ENCODE measurements at places on chromosomes 13 and 19.

- no peak for DNase-seq
These were observed 145.5 kb downstream of the DLEU7 start for GRCh38 chr13:50697746-50698539.

- DNase-seq = no peak
These were observed 741.2 kb upstream of the PCDH9 start for GRCh38 chr13:67971291-67971690.

DNA sequence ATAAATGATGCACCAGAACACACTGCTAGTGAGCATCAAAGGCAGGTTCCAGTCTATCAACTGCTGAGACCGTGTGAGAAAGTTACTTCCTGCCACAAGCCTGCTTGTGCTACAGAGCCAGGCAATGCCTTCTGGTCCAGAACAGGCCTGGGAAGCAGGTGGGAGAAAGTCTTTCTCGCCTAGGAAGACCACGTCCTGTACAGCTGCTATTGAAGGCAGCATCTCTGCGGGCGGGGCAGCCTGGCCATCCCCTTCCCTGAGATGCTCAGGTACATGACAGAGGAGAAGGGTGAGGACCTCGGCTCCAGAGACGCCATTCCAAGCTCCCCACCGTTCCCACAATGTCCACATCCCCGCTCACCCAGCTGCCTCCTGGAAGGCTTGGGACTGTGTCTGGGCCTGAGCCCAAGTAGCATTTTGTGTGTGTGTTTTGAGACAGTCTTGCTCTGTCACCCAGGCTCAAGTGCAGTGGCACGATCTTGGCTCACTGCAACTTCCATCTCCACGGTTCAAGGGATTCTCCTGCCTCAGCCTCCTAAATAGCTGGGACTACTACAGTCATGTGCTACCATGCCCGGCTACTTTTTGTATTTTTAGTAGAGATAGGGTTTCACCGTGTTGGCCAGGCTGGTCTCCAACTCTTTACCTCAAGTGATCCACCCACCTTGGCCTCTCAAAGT, 3.4 kb downstream of the RFX1 start:
- DNase-seq = no peak

DNA sequence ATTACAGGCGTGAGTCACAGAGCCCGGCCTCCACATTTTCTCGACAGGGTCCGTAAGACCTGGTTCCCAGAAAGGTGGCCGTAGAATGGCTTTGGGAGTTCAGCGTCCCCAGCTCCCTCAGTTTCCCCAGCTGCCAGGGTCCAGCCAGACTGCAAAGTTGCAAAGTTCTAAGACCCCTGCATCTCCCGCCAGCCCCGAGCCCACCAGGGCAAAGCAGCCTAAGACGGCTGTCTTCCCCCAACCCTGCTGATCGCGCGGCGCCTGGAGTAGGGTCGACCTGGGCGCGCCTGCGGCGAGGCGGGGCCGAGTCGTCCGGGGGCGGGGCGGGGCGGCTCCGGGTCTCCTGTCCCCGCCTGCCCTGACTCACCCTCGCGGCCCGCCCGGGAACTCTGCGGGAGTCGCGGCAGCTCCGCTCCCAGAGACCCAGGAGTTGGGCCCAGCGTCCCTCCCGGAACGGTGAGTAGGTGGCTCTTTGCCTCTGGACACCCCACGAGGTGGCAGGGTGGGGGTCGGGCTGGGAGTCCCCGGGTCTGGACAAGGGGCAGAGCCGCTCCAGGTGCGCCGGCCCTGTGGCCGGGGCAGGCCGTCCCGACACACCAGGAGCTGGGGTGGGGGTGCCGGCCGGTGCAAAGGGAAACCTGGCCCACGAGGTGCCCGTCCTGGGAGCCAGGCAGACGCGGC, at the start of gene LRRC8E:
TSS of gene LRRC8E (plus strand) at position 366 of the 681 bp plus-strand sequence. CDS start 7,094 bp downstream, outside the sequence.
- DNase-seq = no peak

DNA sequence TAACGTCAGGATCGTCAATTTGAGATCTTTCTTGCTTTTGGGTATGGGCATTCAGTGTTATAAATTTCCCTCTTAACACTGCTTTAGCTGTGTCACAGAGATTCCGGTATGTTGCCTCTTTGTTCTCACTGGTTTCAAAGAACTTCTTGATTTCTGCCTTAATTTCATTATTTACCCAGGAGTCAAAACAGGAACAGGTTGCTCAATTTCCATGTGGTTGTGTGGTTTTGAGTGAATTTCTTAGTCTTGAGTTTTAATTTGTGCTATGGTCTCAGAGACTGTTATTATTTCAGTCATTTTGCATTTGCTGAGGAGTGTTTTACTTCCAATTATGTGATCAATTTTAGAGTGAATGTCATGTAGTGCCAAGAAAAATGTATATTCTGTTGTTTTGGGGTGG, 153.1 kb downstream of the PCDH17 start:
- DNase-seq = no peak

GRCh38 chr13:42893214-42893671, 98.8 kb downstream of the EPSTI1 start:
- no peak for DNase-seq

DNA sequence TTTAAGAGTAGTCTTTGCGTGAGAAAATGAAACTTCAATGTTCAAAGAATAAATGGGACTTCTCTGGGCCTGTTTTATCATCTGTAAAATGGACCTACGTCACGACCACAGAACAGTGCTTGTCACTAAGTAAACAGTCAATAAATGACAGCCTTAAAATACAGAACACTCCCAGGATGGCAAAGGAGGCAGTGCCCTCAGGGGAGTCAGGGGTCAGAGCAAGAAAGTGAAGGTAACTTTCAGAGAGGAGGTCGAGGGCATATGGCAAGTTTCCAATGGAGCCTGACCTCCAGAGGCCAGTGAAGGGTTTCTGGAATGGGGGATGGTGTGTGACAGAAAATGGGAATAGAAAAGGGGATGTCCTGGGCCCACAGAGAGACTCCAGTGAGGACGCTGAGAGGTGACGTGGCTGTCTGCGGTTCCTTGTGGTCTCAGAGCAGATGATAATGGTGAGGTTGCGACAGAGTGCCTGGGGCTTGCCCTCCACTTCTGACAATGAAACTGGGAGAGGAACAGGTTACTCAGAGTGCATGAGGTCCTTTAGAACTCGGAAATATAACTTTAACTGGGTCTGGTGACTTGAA, 91.8 kb downstream of the UBL3 start:
- DNase-seq = peak; percentile 12

DNA sequence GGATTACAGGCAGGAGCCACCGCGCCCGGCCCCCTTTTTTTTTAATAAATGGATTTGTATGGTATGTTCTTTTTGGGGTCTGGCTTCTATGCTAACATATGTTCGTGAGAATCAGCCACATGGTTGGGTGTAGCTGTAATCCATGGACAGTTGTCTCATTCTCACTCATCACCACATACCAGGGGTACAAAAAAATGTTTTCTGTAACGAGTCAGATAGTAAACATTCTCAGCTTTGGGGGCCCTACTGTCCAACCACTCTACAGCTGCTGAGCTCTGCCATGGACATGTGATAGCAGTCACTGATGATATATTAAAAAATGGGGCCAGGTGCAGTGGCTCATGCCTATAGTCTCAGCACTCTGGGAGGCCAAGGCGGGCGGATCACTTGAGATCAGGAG, 5.1 kb upstream of the RETN start:
- no peak for DNase-seq

- no peak for DNase-seq
These were observed 353.5 kb downstream of the DACH1 start for GRCh38 chr13:71513411-71514033.

GRCh38 chr19:16025108-16026101, 50.9 kb upstream of the TPM4 start:
- no peak for DNase-seq

- DNase-seq = no peak
These were observed 35.6 kb upstream of the NANOS3 start for GRCh38 chr19:13841086-13841961.

DNA sequence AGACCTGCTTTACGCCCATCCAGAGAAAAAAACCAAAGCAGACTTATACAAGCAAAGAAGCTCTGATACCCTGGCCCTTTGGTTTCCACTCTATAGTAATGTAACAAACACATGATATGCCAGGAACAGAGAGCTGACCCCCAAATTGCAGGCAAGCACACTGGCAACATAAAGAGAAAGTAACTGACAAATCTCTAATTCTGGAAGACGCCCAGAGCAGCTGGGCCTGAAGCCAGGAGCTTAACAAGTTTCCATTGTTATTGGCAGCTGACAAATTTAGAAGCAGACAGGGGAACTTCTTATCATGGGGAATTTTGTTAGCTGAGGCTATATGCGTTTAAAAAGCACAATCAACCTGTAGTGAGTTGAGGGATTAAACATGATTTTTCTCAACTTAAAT, 158.0 kb downstream of the DLEU7 start:
- DNase-seq = no peak

- DNase-seq = no peak
These were observed 194.2 kb downstream of the POU4F1 start for GRCh38 chr13:78409172-78409571.

DNA sequence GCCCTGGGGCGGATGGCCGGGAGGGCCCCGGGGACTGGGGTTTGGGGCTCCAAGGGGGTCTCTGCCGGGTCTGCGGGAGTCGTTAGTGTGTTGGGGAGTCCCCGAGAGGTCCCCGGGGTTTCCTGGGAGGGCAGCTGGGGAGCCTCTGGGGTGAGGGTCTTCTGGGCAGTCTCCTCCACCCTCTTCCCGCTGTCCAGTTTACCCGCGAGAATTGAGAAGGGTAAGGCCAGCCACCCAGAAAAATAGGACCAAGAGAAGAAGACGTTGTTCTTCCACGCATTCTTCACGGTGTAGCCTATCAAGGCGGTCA, 1.0 kb upstream of the ETFB start:
- DNase-seq = no peak

DNA sequence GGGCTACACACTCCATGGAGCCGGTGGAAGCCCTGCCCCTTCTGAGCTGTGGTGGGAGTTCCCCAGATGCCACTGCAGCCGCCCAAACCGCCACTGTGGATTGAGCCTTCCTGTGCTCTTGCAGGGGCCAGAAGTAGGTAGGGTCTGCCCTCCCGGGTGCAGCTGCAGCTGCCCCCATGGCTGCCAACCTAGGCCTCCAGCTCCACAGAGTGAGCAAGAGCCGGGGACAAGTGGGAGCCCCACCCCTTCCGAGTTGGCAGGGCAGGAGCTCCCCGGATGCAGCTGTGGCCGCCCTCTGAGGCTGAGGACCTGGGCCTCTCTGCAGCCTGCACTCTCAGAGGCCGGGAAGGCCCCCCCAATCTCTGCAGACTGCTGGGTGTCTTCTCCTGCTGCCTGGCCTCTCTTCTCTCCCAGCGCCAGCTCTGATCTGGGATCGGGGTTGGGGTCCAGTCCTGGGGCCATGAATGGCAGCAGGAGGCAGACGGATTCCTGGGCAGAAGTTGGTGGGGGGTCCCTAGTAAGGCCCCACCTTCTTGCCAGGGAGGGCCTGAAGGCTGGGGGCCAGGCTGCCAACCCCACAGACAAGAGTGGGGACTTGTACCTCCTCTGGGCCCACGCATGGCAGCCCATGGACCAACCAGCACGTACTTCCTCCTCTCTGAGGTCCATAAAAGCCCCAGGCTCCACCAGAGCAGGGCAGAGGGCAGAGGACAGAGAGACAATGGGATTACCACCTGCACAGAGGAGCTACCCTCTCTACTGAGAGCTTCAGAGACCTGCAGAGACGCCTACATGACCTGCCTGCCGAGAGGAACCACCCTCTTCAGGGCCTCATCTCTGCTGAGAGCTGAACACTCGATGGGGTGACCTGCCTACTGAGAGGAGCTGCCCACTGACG, 28.9 kb downstream of the AP2S1 start:
- DNase-seq = peak; percentile 8

DNA sequence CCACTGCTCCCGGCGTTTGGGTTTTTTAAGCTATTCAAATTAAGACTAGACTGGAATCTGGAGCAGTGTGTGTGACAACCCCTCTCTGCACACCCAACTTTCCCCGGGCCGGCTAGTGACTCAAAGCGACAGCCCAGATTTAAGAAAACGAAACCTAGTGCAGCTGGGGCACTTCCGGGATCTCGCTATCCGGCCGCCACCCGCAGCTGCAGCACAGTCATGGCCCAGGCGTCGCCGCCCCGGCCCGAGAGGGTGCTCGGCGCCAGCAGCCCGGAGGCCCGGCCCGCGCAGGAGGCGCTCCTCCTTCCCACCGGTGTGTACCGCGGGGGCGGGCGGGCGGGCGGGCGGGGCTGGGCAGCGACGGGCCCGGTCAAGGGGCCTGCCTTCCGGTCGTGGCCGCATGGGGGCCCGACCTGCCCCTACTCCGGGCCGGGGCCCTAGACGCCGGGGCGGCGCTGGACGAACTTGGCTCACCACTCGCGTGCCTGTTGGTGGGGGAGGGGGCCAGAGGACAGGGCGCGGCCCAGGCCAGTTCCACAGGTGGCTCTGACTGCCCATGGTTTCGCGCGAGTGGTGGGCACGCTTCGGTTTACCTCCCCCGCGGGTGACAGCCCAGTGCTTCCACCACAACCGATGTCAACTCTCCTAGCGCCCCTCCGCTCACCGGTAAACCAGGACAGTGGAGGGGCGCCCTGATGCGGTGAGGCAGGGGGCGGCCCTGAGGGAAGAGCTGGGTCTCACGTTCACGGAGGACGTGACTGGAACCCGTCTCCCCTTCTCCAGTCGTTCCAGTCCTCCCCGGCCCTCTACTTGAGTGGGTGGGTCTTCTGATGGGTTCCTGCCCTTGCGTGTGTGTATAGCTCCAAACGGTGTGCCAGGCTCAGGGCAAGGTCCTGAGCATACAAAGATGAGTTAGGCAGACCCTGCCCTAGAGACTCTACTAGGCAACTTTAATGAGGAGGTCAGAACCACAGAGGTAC, at the start of gene PHF11:
TSS of gene PHF11 (plus strand) at position 171 of the 980 bp plus-strand sequence. CDS start at position 220, 49 bp downstream.
- DNase-seq = peak; percentile 79

DNA sequence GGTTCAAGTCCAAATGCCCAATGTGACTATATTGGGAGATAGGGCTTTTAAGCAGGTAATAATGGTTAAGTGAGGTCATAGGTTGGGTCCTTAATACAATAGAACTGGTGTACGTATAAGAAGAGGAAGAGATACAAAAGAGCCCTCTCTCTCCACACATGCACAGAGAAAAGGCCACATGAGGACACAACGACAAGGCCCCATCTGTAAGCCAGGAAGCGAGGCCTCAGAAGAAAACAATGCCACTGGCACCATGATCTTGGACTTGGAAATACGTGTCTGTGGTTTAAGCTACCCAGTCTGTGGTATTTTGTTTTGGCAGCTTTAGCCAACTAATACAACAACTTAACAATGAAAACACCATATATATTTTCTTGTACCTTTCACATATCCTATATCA, 23.4 kb upstream of the RFC3 start:
- DNase-seq = no peak

GRCh38 chr19:52099497-52100138, 4.1 kb upstream of the ZNF841 start:
- no peak for DNase-seq

- DNase-seq = no peak
These were observed 9.5 kb upstream of the URAD start for GRCh38 chr13:27997904-27998522.

- DNase-seq = no peak
These were observed 992.6 kb downstream of the PCDH9 start for GRCh38 chr13:66237411-66238062.

GRCh38 chr19:58400316-58400915, 5.0 kb downstream of the RNF225 start:
- DNase-seq = no peak

GRCh38 chr13:42101821-42102585, 53.6 kb downstream of the DGKH start:
- no peak for DNase-seq

- no peak for DNase-seq
These were observed 19.7 kb upstream of the CPB2 start for GRCh38 chr13:46124531-46124966.

- DNase-seq = no peak
These were observed 6.3 kb downstream of the KCTD12 start for GRCh38 chr13:76879883-76880270.

Measured in stimulated activated CD8-positive, alpha-beta memory T cell treated with anti-CD3 and anti-CD28 coated beads, Interleukin-2, amount 100 ng/mL, for 1 hour (primary cell).